ENCODE measurements at places on chromosomes 7 and 10. TPM values are rescaled to one million over a fixed set of nuclear protein-coding genes. Genes with fewer than 3 reads are reported as not detected.

PUS7 gene
- 22.6 TPM for total RNA-seq

HOXA1 gene
- total RNA-seq: 4.0 TPM

HIBADH gene
- total RNA-seq: 43.8 TPM

ATP6V0A4 gene
- total RNA-seq: 0.22 TPM

NUPR2 gene
- total RNA-seq: not detected

PCDH15 gene
- not detected for total RNA-seq

DRGX gene
- not detected for total RNA-seq

ADIRF gene
- total RNA-seq: 0.21 TPM

PRRT4 gene
- total RNA-seq: 0.81 TPM

LEP gene
- total RNA-seq: not detected

SPDYE3 gene
- total RNA-seq: not detected

TCTN3 gene
- total RNA-seq: 47.0 TPM

SAMD9L gene
- 0.72 TPM for total RNA-seq

GRB10 gene
- 72.2 TPM for total RNA-seq

ECHS1 gene
- total RNA-seq: 132 TPM

ITIH2 gene
- 0.08 TPM for total RNA-seq

NCOA4 gene
- total RNA-seq: 91.5 TPM
